ENCODE measurements at places on chromosomes 6 and 20. TPM values are rescaled to one million over a fixed set of nuclear protein-coding genes. Genes with fewer than 3 reads are reported as not detected.

CUTA gene
- total RNA-seq = 248 TPM

KCNS1 gene
- total RNA-seq = 0.24 TPM

CAGE1 gene
- 0.16 TPM for total RNA-seq

XKR7 gene
- 0.03 TPM for total RNA-seq

NRM gene
- 26.0 TPM for total RNA-seq

NKAIN4 gene
- not detected for total RNA-seq

HTR1E gene
- total RNA-seq = not detected

ZBTB46 gene
- total RNA-seq = 6.2 TPM

MATN4 gene
- 0.66 TPM for total RNA-seq

GJA10 gene
- total RNA-seq = not detected

ANKRD66 gene
- not detected for total RNA-seq

LY6G6F gene
- not detected for total RNA-seq

CFAP206 gene
- not detected for total RNA-seq

DNA sequence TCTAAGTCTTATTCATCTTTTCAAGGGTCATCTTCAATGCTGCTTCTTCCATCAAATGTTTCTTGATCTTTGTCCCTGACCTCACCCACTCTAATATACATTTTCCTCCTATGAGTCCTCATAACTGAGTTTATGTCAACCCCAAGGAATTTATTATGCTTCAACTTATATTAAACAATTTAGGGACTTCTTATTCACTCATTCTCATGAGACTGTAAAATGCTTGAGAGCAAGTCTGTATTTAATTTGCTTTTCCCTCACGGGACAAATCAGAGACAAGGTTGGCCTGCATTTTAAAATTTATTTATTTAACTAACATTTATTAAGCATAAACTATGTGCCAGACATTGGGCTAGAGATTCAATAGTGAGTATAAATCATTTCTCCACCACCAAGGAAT, 312.0 kb upstream of the NT5E start:
- ATAC-seq = no peak

DNA sequence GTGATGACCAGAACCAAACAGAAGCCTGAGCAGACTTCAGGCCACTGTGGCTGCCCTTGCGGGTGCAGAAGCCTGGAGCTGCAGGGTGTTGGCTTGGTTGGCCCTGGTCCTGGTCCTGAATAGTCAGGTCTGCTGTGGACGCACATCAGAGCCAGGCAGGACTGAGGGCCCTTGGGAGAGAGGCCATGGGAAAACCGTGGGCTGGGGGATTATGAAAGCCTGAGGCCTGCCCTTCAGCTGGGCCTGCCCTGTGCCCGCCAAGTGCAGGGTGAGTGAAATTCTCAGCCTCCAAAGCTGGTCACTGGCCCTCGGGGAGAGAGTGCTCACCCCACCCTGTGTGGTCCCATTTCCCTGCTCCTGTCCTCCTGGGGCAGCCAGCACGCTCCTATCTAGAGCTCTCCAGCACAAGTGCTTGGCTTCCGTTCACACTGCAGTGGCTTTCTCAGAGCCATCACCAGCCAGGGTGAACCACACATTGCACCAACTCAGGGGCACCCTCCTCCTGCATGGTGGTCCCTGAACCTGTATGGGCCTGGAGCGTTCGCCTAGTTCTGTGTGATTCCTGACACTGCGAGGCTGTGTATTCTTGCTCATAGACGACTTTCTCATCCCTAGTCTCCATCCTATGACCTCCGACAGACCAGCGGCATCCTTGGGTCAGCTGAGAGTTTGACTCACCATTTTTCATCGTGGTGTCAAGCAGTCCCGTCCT, 146.1 kb downstream of the TTLL2 start:
- peak; percentile 11 for ATAC-seq

GRCh38 chr6:27582928-27583725, 110.2 kb upstream of the ZNF184 start:
- no peak for ATAC-seq

- no peak for ATAC-seq
These were observed 64.2 kb downstream of the SLC2A10 start for GRCh38 chr20:46773680-46774079.

DNA sequence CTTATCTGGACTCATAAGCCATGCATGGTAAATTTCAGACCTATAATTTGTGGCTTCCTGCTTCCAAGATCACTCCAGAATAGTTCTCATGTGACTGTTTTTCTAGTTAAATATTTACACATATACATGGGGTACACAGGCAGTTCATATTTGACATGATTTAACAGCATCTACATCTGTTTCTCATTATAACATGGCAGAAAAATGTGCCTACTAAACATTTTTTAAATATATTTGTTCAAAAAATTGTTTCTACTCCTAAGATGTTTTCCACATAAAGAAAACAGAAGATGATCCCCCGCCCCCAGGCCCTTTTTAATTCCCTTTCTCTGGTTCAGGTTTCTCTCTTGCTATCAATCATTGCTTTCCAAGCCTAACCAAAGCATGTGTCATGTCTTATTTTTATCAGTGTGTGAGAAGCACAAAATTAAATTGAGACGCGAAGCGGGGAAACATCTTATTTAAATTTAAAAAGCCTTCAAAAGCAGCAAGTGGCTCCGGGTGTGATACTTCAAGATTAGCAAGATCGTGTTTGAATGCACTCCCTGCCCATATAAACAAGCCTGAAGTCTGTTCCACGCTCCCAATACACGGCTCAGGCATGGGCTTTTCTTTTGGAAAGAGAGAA, 37.3 kb downstream of the IPCEF1 start:
- no peak for ATAC-seq

GRCh38 chr6:56729719-56730118, 87.0 kb upstream of the DST start:
- no peak for ATAC-seq

DNA sequence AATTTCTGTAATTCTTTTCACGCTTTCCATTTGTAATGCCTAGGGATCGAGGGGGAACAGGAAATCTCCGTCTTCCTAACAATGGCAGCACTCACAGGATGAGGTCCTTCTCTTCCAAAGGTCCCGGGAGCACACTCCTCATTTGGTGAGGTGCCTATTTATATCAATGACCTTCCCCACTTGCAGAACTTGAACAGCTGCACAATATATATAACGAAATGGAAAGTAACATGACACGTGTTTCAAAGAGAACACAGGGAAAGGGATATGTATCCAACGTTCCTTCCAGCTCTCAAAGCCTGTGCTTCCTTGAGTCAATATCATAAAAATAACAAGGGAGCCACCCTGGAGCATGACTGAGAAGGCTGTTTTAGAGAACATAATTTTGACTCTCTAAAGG, 78.6 kb upstream of the RBM24 start:
- ATAC-seq = no peak

- no peak for ATAC-seq
These were observed 79.8 kb downstream of the PSMB1 start for GRCh38 chr6:170473301-170473717.

- no peak for ATAC-seq
These were observed 1007.9 kb upstream of the CITED2 start for GRCh38 chr6:140382355-140382754.

DNA sequence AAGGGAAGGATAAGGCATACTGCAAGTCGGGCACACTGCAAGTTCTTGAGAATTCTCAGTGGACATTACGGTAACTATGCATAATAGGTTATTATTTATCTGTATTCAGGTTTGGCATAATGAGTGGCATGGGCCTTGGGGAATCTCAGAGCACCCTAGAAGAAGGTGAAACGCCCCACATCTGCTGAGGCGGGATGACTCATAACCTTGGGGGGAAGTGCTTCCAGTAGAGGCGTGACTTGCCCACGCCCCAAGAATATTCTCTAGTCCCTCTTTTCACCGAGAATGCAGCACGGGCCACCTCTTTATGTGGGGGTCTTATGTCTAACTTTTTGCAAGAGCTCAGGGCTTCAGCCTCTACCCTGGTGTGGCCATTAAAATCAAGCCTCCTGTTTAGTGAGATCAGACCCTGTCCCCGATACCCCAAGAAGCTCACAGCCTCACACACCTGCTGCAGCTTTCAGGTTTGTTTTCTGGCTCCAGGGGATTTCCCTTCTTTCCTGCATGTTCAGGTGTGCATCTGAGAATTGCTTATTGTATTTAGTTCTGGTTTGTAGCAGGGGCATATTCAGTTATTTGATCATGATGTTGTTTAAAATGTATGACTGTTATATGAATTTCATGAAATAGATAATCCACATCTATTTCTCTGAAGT, 19.1 kb downstream of the ZFP64 start:
- ATAC-seq = no peak

- ATAC-seq = no peak
These were observed 28.6 kb downstream of the CEP43 start for GRCh38 chr6:167027772-167028171.

DNA sequence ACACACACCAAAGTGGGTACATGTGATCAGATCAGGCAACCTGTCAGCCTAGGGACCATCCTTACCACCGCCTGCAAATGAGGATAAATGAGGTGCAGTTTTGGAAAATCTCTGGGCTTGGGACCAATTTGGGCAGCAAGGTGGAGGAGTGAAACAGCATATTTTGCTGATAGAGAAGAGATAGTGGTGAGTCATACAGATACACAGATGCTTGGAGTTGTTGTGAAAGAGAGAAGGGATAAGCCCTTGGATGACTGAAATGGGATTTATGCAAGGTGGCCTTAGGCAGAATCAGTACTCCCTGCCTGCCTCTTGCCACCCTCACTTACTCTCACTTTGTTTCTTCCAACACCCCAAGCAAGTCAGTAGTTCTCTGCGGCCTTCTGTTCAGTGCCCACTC, 34.7 kb downstream of the BMP2 start:
- no peak for ATAC-seq

All from activated T-helper 17 cell treated with anti-CD3 and anti-CD28 coated beads, Interleukin-2, amount 50 U/mL, for 72 hours (primary cell).